ENCODE measurements at places on chromosomes 1 and 21.
A peak's percentile ranks its signal among the peaks of the same experiment; 100 is the strongest.

DNA sequence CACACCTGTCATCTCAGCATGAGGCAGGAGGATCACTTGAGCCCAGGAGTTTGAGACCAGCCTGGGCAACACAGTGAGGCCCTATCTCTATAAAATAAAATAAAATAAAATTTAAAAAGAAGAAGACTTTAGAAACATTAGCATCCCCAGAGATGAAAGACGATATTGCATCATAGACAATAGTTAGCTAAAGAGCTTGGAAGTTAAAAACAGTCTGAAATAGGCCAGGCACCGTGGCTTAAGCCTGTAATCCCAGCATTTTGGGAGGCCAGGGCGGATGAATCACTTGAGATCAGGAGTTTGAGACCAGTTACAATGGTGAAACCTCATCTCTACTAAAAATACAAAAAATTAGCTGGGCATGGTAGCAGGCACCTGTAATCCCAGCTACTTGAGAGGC lies 59.3 kb downstream of the RIMS3 start:
- no peak for DNase-seq

DNA sequence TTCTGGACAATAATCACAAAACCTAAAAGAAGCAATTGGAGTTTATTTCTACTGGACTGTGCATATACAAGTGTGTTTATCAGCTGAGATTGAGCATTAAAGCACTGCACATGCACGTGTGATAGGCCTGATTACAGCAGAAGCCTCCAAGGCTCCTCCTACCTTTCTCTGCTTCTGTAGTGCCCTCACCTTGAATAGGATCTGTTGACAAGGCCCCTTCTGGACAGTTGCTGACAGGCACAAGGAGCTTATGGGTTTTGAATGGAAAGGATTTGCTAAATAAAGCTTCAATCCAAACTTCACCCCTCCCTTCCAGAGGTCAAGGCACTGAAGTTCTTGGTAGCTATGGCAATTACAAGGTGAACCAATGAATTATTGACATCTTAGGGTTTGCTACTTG lies 7.9 kb upstream of the SGIP1 start:
- no peak for DNase-seq

GRCh38 chr21:26368591-26369320 lies 198.2 kb upstream of the APP start:
- no peak for DNase-seq

DNA sequence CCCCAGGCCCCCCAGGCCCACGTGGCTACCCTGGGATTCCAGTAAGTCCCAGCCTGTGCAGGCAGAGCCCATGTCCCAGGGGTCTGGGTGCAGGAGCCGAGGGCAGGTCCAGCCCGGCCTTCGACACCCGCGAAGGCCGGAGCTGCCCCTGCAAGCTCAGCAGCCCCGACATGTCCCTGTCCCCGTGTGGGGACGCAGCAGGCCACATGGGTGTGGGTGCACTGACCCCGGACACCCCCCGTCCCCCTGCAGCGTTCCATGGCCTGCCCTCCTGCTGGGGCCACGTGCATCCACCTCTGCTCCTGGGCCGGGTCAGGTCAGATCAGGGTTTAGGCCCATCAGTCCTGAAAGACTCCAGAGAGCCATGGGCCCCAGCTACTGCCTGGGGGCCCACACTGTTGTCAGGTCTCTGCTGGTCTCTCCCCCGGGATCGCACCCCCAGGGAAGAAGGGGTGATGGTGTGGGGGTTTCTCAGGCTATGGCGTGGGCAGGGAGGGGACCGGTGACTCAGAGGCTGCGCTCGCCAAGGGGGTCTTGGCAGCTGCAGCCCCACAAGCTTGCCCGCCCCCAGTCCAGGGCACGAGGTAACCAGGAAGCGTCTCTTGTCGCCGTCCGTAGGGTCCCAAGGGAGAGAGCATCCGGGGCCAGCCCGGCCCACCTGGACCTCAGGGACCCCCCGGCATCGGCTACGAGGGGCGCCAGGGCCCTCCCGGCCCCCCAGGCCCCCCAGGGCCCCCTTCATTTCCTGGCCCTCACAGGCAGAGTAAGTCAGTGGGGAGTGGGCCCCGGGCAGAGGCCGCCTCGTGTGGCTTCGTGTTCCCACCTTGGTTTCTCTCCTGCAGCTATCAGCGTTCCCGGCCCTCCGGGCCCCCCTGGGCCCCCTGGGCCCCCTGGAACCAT lies 37.5 kb downstream of the SLC19A1 start:
- DNase-seq: no peak

DNA sequence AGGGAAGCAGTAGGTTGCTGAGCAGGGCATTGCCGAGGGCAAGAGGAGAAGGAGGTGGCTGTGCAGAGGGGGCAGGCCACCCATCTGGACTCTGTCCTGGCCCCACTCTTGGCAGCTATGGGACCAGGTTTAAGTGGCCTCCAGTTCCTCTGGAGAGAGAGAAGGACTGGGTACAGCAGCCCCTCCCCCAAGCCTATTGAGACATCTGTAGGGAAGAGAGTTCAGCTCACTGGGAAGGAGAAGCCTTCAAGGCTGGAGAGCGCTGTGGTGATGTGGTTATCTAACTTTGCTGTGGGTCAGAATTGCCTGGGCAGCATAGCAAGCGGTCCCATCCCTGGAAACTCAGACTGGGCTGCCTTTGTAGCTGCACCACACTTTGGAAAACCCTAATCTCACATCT lies 93.9 kb downstream of the KCNJ15 start:
- DNase-seq: no peak

DNA sequence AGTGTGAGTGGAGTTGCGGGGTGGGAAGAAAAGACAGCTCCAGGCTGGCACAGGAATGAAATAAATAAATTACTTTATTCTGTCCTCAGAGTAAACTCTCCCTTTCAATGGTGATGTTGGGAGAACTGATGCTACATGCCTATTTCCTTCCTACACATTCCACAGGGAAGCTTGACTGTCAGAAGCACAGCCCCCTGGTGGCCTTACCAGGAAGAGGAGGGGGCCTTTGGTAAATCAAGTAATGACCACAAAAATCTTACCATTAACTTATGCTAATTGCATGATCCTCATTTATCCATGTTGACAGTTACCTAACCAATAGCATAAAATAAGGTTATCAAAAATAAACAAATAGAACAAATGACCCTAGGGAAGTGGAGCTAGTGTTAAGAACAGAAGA lies 605.0 kb upstream of the PKN2 start:
- peak; percentile 50 for DNase-seq

DNA sequence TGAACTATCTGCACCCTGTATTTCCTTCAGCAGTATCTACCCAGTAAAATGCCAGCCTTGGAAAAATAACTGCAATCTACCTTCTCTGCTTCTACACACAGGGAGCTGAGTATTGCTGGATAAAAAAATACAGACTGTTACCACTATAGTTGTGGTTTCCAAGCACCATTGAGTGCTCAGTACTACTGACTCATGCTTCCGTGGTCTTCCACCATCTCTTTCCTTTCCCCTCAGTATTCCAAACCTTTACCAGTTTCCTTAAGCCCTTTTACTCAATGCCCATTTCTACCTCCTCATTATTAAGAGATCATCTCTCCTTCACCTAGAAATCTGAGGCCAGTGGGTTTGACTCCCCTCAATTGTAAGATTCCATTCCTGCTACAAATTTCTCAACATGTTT lies 23.8 kb downstream of the GLMN start:
- DNase-seq: no peak

DNA sequence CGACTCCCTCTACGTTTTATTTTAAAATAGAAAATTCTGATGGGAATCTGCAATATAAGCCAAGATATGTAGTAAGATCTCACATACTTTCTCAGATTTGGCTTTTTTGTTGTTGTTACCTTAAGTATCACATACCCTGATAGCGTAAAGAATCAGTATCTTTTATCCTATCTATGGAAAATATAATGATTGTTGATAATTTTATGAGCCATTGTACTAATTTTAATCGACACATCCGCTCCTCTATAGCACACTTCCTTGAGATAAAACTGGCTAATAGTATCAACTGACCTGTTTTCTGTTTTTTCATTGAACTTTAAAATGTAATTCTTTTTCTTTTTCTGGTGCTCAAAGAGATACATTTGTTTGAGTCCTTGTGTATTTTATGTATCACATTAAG lies 118.7 kb downstream of the NFIA start:
- no peak for DNase-seq

GRCh38 chr1:246425139-246425794 lies 81.8 kb downstream of the SMYD3 start:
- DNase-seq: no peak

DNA sequence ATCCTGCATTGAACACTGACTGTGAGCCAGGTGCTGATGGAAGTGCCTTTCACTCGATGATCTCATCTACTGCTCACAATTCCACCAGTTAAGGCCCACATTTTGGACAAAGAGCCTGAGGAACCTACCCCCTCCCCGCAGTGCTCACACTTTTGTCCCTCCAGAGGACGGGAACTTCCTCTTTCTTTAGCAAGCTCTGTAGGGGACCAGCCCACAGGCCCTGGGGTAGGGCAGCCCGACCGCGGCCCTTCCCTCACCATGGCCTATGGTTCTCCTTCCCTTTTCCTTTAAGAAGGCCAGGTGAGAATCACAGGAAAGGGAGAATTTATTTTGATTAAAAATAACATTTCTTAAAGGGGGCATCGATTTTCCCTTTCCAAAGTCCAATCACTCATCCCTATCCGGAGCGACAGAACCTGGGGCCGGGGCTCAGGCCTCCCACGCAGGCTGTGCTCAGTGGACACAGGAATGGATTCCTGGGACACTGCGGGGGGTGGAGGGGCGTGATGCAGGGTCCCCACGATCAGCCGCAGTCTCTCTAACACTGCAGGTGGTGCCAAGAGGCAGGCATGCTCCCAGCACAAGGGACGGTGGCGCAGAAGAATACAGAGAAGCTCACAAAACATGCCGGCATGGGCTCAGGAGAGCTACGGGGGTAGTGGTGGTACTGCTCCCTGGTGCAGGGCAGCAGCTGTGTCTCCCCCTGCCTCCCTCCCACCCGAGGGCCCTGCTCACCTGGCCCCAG lies 8.9 kb upstream of the KCNE1 start:
- DNase-seq: peak; percentile 47

GRCh38 chr1:21246905-21247642 lies 43.2 kb downstream of the ECE1 start:
- no peak for DNase-seq

GRCh38 chr21:30747159-30747558 lies at the start of gene KRTAP21-2:
TSS of gene KRTAP21-2 (minus strand) at chr21:30747259. CDS start at chr21:30747202, 57 bp downstream.
- no peak for DNase-seq

DNA sequence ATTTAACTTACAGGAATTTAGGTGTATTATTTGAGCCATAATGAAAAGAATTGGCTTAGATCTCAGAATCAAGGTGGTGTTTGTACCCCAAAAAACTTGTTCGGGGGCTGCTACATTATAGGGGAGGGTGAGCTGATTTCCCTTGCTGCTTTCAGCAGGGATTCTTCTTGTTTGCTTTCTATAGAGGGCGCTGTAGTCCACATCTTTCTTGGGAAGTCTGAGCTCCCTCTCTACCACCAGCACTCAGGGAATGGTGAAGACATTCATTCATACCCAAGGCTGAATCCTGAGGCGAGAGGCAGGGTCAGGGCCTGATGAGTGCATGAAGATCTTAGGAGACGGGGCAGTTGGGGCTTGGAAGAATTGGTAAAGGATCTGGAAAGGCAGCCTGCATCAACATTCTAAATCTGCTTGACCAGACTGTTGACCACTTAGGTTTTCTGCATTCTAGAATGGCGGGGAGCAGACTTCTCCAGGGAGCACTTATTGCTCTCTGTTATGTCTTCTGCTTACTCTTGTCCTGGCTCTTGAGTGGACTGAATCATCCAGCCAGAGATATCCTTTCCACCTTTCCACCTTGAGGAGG lies 18.9 kb downstream of the SPATA46 start:
- peak; percentile 85 for DNase-seq

DNA sequence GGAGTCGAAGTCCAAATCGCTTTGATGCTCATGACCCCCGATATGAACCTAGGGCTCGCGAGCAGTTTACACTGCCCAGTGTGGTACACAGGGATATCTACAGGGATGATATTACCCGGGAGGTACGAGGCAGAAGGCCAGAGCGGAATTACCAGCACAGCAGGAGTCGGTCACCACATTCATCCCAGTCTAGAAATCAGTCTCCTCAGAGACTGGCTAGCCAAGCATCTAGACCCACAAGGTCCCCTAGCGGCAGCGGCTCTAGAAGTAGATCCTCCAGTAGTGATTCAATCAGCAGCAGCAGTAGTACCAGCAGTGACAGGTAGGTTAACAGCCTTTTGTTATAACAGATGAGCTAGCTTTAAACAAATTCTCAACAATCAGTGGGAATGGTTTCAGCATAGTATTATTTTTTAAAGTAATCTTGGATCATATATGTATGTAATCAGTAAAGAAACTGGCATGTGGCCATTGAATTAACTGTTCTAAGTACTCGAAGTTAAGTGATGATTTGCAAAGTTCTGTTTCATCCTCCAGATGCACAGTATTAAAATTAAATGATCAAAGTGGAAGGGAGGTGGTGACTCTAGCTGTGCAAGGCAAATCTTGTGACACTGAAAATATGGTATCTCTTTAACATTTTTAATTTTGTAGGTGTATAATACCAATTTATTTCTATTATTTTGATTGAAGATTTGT lies 29.0 kb downstream of the SPEN start:
- DNase-seq: peak; percentile 73

DNA sequence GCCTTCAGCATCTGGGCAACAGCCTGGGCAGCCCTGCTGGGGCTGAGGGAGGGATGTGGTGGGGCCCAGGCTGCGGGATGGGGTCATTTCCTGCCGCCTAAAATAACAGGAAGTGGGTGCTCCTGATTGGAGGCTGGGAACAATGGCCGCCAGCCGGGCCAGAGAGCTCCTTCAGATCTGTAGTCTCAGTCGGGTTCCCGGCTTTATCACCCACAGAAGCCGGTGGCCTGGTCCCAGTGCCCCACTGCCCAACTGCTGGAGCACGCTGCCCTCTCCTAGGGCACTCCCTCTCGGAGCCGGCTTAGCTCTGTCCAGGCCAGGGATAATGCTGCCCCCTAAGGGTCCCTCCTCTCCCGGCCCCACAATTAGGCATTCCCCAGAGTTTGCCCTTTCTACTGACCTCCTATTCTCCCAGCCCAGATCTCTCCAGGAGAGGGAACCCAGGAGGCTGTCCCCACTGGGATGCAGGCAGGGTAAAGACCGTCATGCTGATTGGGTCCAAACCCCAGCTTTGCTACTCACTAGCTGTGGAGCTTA lies 5.1 kb downstream of the MAP7D1 start:
- peak; percentile 93 for DNase-seq

DNA sequence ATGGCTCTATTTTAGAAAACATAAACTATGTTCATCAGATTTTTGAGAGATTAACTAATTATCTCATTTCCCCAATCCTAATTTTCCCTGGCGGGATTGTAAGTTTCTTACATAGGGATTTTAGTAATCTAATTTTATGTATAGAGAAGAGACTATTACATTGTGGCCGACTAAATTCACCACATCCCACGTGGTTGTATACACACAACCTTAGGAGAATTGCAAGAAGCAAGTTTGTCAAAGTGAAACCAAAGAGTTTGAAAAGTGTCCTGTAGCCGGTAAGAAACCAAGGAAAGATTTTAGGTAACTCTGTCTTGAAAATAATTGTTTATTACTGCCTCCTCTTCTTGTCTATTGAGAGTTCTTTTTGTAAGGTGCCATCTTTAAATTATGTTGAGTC lies 550.6 kb downstream of the LTN1 start:
- DNase-seq: no peak

GRCh38 chr1:11399250-11399649 lies 79.7 kb upstream of the DISP3 start:
- DNase-seq: no peak

GRCh38 chr21:38440746-38441145 lies 57.5 kb downstream of the ERG start:
- DNase-seq: peak; percentile 37

All from H7 (cell line).